ENCODE measurements at places on chromosomes 5 and 9. TPM values are rescaled to one million over a fixed set of nuclear protein-coding genes. Genes with fewer than 3 reads are reported as not detected.

The SLC6A19 gene
- not detected for polyA plus RNA-seq

The FBLL1 gene
- polyA plus RNA-seq = 0.40 TPM

The DIPK1B gene
- polyA plus RNA-seq = 1.4 TPM

The BNC2 gene
- 1.4 TPM for polyA plus RNA-seq

The SLC45A2 gene
- polyA plus RNA-seq = 0.03 TPM

The GABRA6 gene
- not detected for polyA plus RNA-seq

The GBGT1 gene
- polyA plus RNA-seq = 29.0 TPM

The NAIP gene
- polyA plus RNA-seq = 11.3 TPM

The DPYSL3 gene
- 23.2 TPM for polyA plus RNA-seq

The EHMT1 gene
- 75.2 TPM for polyA plus RNA-seq

The PTGS1 gene
- 1.7 TPM for polyA plus RNA-seq
